CD14-positive monocyte (primary cell): ENCODE measurements at places on chromosomes 11 and 22.

GRCh38 chr22:48782811-48783511 is 1044.7 kb downstream of the BRD1 start:
- no peak for DNase-seq

GRCh38 chr22:36435516-36436415 is 45.7 kb downstream of the TXN2 start:
- no peak for DNase-seq

- DNase-seq: no peak
Observed at GRCh38 chr11:123057661-123058305, 4.2 kb downstream of the HSPA8 start.

DNA sequence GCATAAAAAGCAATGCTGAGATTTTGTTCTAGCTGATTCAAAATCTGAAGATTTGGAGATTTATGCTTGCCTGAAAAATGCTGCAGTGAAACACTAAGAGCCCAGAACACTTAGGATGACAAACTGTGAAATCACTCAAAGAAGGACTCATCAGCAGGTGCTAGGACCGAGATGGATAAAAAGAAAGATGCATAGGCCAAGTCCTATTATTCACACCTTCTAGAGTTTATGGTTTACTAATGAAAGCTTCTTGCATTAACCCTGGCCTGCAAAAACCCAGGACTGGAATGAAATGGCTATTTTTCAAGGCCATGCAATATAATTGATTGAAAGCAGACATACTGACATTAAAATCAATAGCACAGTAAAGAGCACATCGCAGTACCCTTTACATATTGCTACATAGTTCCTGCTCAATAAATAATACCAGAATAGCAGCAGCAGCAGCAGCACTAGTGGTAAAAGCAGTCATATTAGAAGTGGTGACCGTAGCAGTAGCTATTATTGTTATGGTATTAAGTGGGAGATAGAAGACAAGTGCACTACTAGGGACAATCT is 161.7 kb downstream of the RAB38 start:
- DNase-seq: no peak

GRCh38 chr22:22682807-22683667 is 38.6 kb downstream of the GGTLC2 start:
- no peak for DNase-seq

GRCh38 chr11:26676641-26677040 is 45.2 kb downstream of the SLC5A12 start:
- DNase-seq: no peak

DNA sequence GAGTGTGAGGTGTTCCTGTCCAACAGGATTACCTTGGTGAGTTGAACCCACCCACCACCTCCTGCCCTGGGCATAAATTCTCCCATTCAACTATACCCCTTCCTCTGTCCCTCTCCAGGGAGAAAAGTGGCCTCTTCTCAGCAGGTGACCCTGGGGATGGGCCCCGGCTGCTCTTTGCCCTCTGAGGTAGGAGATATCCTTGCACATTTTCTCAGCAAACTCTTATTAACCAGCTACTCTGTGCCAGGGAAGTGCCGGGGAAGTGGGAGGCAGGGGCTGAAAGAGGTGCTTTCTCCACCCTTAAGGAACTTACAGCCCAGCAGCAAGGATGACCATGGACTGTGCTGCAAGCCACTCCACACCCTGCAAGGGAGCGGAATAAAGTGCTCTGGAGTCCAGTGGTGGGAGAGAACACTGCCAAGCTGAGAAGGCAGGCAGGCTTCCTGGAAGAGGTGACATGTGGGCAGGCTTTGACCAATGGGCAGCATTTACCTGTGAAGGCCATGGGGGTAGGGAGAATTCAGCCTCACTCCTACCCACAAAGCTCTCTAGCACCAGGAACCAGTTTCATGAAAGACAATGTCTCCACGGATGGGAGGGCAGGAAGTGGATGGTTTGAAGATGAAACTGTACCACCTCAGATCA is 21.9 kb upstream of the OAF start:
- no peak for DNase-seq

DNA sequence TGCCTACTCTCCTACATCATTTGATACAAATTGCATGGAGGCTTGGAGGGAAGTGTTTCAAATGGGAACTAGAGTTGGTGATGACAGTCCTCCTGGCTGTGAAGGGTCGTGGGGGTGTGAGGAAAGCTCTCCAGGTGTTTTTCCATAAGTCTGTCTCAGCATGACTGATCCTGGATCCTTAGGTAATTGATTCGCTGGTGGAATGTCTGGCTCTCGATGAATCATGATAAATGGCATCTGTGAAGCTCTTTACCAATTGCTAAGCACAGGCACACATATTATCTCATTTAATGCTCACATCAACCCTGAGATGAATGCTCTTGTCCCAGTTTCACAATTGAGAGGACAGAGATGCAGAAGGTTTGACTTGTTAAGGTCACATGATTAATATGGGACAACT is 107.5 kb downstream of the PKNOX2 start:
- DNase-seq: no peak

DNA sequence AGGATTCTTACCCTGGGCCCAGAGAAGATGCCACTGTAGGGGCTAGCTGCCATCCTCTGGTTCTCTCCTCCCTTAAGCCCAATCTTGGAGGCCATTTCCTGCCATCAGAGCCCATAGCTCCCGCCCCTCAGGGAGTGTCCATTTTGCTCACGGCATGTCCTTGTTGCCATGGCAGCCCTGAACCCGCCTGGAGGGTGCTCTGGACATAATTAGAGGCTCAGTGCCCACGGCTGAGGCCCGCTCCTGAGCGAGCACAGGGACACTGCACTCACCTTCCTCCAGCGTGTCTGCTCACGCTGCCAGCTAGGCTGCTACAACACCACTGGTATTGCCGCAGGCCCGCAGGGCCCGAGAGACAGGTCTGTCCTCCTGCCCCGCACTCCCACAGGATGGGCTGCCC is 11.1 kb upstream of the SUSD2 start:
- no peak for DNase-seq

- DNase-seq: no peak
Observed at GRCh38 chr11:77127920-77128691, at the start of gene MYO7A. MYO7A (plus strand) TSS chr11:77128246; CDS start chr11:77130635, 2,389 bp downstream.

DNA sequence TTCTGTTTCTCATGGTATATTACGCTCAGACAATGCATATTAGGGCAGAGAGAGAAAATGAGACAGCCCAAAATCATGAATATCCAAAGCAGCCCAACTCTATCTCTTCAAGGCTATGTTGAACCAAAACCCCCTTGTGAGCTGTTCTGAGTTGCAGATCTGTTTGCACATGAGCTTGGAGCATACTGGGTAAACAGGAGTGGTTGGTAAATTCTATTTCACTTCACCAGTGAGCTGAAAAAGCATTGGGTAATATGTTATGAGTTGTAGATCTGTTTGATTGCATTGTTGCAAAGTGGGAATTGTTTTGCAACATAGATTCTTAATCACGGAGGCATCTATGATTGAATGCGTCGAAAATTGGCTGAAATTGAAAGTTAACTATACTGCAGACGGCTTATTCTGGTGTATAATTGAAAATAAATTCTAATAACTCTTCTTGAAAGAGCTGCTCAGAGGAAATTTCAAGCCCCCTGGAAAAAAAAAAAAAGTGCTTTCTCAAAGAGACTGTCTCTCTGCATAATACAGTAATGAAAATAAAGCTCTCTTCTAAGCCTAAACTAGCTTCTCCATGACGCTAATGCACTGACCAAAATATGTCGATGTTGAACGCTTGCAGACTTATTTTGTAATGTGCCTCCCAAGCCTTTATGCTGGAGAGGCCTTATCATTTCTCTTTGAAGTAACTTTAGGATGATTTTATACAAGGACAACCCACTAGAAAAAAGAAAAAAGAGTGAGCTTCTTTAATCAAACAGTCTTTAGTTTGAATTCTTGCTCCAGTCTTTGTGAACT is 263.7 kb downstream of the NTM start:
- no peak for DNase-seq

- DNase-seq: no peak
Observed at GRCh38 chr11:87295237-87295636, 257.5 kb downstream of the TMEM135 start.

GRCh38 chr11:16909359-16910035 is 104.7 kb downstream of the PLEKHA7 start:
- no peak for DNase-seq

DNA sequence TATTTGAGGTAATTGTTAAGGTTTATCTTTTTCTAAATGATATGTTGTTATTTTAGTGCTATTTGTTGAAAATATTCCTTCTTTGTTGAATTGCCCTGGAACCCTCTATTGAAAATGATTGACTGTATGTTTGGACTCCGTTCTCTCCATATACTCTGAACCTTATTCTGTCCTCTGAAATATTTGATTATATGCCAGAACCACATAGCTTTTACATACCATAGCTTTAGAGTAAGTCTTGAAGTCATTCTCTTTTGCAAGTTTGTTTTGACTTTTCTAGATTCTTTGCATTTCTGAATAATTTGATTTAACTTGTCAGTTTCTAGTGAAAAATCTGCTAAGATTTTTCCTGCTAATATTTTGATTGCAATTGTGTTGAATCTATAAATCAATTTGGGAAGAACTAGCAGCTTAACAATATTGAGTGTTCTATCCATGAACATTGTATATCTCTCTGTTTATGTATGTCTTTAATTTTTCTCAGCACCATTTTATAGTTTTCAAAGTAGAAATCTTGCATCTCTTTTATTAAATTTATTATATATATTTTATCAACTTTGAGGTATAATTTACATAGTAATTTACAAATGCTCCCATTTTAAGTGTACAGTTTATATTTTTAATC is 51.7 kb upstream of the PITPNB start:
- DNase-seq: no peak

- no peak for DNase-seq
Observed at GRCh38 chr11:38226684-38227083, 1628.6 kb upstream of the RAG2 start.

DNA sequence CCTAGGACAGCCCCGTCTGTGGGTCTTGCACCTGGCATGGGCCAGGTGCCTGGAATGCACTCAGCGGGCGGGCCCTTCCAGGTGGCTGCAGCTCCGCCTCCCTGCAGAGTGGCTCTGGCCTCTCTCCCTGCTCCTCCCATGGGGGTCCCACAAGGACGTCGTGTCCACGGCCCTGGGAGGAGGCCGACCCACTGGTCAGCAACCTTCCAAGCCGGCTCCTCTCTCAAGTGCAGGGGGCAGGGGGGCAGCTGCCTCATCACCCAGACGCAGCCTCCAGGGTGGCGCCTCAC is 41.9 kb downstream of the CERK start:
- no peak for DNase-seq

DNA sequence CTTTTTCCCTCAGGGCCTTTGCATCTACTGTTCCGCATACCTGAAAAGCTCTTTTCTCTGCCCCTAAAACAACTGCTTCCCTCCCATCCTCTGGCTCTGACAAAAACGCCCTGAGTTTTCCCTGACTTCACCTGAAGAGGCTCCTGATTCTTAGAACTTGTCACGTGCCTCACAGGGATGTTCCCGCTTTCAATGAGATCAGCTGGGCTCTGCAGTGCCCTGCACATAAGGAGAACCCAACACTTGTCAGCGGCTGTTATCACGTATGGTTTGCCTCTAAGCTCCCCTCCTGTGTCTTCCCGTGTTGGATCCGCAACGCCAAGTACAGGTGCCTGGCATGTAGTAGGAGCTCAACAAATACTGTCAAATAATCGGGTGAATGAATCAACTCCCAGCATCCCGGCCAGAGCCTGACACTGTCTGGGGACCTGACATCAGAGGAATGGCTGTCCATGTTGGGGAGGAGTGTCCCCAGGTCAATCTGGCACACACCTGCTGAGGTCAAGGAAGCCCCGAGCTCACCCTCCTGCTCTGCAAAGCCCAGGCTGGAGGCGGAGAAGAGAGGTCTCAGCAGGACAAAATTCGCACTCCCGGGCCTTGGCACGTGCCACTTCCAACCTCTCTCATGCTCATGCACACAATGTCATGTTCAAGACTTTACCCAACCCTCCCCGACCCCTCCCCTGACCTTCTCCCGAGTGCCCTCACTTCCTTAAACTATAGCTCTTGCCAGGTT is 4.2 kb upstream of the GRK2 start:
- DNase-seq: no peak

GRCh38 chr11:134275534-134276395 is at the start of gene GLB1L3:
GLB1L3 (plus strand) TSS chr11:134276379; CDS start chr11:134276741, 362 bp downstream.
- DNase-seq: no peak
